ENCODE measurements at places on chromosomes 4 and X.

- DNase-seq, result no peak
Observed at GRCh38 chr4:39846705-39847104, 131.0 kb downstream of the PDS5A start.

DNA sequence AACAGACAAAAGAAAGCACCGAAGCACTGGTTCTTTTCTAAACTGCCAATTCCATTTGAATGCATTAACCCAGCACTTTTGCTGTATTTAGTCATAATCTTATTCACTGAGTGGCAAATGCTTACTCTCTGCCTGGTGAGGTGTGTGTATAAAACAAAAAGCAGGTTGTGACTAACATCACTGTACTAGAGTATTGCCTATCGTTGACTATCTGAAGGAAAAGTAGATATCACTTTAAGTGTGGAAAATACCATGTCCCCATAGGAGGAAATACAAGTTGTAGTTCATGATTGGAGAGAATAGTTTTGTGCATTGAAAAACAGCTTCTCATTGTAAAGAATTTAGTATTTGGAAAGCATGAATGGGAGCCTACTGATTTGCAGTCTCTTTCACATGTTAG, 2.7 kb downstream of the PDLIM5 start:
- DNase-seq, result no peak

- DNase-seq, result no peak
Observed at GRCh38 chrX:54473993-54474859, 21.8 kb downstream of the FGD1 start.

DNA sequence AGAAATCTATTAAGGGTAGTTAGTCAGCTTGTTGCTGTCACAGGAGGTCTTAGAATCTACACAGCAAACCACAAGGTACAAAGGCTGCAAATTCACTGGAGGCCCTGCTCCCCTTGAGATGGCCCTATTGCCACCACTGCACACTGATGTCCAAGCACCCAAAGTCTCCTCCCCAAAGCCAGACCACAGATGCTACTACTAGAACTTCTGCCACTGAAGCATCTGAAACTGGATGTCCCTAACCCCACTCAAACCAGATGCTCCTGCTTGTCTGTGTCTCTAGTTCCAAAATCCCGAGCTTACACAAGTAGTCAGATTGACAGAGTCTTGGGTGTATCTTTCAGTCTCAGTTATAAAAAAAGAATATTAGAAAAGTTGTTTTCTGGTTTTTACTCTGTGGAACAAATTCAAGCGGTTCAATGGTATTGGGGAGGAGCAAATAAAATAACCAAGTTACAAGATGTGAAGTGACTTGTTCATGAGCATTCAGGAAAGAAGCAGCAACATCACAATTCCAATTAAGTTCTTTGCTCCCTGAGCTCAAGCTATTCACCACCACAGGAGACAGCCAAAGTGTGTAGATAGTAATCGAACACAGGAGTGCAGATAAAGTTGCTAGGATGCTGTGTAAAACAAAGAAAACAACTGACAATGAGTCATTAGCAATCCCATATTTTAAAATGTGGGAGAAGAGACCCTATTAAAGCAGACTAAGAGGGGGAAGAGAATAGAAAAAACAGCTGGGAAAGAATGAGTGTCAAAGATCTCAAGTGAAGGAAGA, 352.3 kb downstream of the PDGFC start:
- no peak for DNase-seq

DNA sequence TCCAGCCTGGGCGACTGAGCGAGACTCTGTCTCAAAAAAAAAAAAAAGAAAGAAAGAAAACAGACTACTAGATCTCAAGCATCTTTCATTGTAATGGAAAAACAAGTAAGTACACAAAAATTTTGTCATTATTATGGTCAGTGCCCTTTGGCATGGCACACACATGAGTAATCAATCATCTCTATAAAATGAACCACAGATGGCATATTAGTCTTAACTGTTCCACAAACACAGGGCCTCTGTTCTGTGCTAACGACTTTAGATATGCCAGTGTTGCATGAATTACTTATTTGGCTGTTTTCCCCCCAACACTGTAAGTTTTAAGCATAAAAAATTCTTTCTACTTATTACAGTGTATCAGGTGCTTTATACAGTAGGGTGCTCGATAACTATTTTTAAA, 90.4 kb downstream of the COX7B2 start:
- DNase-seq, result no peak

DNA sequence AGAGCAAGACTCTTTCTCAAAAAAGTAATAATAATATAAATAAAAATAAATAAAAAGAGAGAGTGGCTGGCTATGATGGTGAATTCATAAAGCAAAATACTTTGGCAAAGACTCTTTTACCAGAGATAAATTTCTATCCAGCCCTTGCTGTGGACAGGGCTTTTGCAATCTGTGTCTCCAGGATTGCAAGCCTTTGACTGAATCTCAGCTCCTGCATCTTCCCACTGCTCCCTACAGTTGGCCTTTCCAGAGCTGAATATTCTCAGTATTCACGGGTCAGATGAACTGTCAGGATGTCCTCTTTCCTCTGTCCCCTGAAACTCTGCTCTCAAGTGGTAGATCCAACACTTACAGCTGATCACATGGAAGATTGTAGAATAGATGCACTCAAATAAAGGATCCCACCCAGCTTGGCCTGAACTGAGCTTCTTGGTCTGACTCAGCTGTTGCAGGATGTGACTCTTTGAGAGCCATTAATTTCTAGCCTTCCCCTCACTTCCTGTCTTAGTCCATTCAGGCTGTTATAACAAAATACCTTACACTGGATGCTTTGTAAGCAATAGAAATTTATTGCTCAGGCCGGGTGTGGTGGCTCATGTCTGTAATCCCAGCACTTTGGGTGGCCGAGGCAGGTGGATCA, 123.4 kb upstream of the GUCY1A1 start:
- DNase-seq, result no peak

DNA sequence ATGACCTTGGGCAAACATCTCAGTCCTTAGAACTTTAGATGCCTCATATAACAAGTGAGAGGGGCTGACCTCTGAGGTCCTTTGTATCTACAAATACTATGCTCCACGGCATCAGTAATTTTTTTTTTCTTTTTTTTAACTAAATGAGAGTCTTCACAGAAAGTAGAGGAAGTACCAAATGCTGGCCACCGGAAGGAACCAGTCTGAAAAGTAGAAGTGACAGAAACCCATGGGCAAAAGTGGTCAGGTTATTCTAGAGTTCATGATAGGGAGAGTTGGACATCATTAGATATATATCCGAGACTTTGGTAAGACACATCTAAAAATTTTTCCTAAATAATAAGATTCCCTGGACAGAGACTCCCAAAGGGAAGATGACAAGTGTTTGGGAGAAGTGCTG, 53.7 kb downstream of the COQ2 start:
- DNase-seq, result no peak

GRCh38 chr4:89755220-89755619, 81.7 kb downstream of the SNCA start:
- DNase-seq, result no peak

GRCh38 chr4:169160825-169161224, 109.9 kb downstream of the SH3RF1 start:
- no peak for DNase-seq

DNA sequence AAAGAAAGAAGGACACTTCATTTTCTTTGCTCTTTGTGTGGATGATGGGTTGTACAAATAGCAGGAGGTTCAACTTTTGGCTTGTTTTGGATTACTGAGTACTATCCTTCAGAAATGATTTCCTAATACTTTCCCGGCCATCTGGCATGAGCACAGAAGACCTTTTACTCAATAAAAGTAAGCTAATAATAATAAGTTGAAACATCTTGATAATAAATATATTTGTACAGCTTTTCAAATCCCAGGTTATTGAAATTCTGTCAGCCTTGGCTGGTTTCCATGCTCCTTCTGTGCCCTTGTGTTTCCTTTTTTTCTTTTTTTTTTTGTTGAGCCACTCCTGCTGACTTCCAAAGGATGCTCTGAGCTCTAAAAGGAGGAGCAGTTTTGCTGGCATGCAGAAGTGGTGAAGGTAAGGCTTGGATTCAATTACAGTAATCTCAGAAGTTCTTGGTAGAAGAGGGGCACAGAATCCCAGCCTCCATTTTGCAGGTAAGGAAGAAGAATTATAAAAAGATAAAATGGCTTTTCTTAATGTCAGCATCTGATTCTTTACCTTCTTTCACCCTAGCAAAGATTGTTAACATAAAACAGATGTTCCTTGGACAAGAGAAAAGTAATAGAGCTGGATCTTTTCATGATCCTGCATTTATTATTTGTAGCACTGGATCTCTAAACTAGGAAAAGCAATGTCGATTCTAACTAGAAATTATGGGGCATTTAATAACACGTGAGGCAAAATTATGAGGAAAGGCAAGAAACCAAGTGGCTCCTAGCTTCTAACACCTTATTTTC, 31.9 kb downstream of the REPS2 start:
- DNase-seq, result no peak

DNA sequence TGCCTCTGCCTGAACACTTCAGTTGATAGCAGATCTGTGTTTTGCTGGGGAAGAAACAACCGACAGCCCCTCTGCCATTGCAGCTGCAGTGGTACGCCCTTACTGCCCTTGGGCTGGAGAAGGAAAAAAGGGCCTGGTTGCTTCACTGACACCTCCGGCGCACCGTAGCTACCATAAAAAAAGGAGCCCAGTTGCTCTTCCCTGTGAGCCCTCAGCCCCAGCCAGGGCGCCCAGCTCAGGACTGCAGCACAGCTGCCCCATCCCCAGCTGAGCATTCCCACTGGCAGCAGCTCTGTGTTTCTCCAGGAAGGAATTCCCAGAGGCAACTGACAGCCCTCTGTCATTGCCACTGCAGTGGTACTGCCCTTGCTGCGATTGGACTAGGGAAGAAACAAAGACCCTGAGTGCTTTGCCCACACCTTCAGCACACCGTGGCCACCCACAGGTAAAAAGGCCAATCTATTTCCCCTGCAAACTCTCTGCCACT, 142.7 kb downstream of the DKK2 start:
- DNase-seq, result no peak

GRCh38 chr4:85808864-85809263, 333.9 kb downstream of the ARHGAP24 start:
- DNase-seq, result no peak

All from NCI-H2081 treated with DMSO at 0.1 percent for 48 hours (cell line).